ENCODE measurements at places on chromosomes 12 and 14. TPM values are rescaled to one million over a fixed set of nuclear protein-coding genes. Genes with fewer than 3 reads are reported as not detected.

Gene PTPRR
- polyA plus RNA-seq: 977 TPM

Gene SLCO1B1
- not detected for polyA plus RNA-seq

Gene FITM1
- not detected for polyA plus RNA-seq

Gene DCAF4
- 6.0 TPM for polyA plus RNA-seq

Gene RNASE7
- not detected for polyA plus RNA-seq

Gene DPPA3
- polyA plus RNA-seq: not detected

Gene FGF23
- polyA plus RNA-seq: not detected

Gene HEBP1
- polyA plus RNA-seq: 20.8 TPM

Gene NTF3
- polyA plus RNA-seq: not detected

Gene RIPK3
- not detected for polyA plus RNA-seq

Gene RIMBP2
- polyA plus RNA-seq: 7.0 TPM

All from Purkinje cell (primary cell).